ENCODE measurements at places on chromosomes 12 and 14.

DNA sequence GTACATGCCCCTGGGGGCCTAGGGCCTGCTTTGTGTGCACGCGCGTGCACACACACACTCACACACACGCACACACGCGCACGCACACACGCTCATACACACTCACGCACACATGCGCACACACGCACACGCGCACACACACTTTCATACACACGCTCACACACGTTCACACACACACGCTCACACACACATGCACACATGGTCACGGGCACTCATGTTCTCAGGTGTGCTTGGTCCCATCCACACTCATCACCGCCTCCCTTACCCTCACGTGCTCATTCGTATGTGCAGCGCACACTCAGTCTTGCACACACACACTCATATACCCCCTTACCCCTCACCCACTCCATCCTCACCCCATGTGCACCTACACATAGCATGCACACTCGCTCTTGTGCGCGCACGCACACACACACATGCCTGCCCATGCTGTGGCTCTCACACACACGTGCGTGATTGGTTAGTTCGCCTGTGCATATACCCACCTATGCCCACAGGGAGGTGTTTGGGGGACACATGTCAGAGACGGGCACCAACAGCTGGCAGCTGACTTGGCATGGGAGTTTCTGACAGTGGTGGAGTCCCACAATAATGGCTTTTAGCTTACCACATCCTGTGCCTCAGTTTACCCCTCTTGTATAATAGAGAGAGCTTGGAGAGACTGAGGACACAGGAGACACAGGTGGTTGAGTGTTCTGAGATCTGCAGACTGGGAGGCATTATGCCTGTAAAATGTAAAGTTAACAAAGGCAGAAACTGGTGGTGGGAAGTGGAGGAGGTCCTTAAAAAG lies 28.7 kb downstream of the TSPAN9 start:
- no peak for DNase-seq

DNA sequence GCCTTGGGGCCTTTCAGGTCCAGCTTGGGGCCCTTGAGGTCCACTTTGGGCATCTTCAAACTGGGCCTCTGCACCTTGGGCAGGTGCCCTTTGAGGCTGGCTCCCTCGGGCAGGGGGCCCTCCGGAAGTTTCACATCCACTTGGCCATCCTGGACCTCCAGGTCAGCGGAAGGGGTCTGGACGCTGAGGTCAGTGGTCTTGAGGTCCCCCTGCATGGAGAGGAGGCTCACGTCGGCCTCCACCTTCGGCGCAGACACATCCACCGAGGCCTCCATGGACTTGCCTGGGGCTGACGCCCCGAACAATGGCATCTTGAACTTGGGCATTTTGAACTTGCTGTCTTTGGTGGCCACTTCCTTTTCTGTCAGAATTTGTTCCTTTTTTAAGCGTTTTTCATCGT lies 25.1 kb downstream of the AHNAK2 start:
- no peak for DNase-seq

DNA sequence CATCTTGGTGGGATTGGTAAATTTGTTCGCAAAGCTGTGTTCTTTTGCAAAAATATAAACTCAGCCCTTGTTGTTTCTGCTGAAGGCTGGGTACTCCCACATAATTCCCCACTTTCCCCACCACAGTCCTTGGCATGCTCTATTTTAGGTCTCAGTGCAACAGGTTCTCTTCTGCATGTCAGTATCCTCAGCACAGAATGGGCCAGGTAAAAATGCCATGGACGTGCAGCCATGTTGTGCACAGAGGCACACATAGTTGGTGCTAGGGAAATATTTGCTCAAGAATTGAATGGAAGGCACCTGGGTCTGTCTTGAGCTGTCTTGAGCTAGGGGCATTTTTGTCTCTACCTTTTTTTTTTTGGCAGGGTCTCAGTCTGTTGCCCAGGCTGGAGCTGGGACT lies 87.8 kb upstream of the LHX5 start:
- no peak for DNase-seq

DNA sequence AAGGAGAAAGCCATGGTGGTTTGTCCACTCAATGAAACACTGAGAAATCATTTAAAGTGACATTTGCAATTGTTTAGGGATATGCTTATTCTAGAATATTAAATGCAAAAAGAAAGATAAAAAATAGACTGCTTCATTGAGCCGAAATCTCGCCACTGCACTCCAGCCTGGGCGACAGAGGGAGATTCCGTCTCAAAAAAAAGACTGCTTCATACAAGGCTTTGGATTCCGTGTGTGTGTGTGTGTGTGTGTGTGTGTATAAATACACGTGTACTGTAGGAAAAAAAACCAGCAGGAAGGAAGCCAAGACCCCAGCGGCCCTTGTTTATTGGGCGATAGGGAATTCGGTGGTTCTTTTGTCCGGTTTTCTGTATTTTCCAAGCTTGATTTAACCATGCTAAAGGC lies 3.2 kb upstream of the ZNF839 start:
- DNase-seq, result no peak

- no peak for DNase-seq
Measured at GRCh38 chr14:100060760-100061159, 4.5 kb upstream of the EVL start.

- no peak for DNase-seq
Measured at GRCh38 chr12:65086236-65086635, 34.9 kb downstream of the WIF1 start.

DNA sequence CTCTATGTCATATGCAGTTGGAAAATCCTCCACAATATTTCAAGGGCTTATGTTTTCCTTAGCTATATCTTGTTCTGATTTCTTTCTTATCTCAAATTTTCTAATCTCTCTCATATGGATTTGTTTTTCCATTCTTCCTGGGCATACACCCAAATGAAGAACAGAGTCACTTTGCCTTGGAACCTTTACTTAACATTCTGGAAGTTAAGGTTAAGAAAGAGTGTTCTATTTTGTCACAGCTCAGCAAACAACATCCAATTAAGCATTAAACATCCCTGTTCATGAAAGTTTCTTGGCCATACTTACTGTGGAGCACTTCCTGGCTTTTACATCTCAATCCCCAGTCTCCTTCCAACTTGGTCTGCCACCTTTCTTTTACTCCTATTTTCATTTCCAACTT lies 5.3 kb downstream of the NAV3 start:
- DNase-seq, result no peak

GRCh38 chr14:73180385-73180805 lies 44.1 kb downstream of the PSEN1 start:
- no peak for DNase-seq

DNA sequence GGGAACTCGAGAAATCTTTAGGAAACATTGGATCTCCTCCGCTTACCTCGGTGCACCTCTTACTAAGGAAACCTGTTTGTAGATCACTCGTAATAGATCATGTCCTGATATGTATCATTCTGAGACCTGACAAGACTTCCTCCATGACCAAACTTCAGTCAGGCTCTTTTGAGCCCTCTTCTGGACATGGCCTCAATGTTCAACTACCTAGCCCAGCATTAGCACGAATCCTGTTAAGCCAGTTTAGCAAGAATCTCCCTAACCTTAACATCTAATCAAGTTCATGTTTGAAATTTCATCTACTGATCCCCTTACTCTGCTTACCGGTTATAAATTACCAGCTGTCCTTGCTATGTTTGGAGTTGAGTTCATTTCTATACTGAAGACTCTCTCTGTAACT lies 713.9 kb upstream of the USP15 start:
- DNase-seq, result no peak

- DNase-seq, result no peak
Measured at GRCh38 chr12:117072106-117072505, 27.1 kb downstream of the TESC start.

- DNase-seq, result no peak
Measured at GRCh38 chr12:57604992-57605810, 577 bp downstream of the DTX3 start.
